Activated naive CD4-positive, alpha-beta T cell treated with anti-CD3 and anti-CD28 coated beads for 36 hours (primary cell): ENCODE measurements at places on chromosomes 3 and 15.

DNA sequence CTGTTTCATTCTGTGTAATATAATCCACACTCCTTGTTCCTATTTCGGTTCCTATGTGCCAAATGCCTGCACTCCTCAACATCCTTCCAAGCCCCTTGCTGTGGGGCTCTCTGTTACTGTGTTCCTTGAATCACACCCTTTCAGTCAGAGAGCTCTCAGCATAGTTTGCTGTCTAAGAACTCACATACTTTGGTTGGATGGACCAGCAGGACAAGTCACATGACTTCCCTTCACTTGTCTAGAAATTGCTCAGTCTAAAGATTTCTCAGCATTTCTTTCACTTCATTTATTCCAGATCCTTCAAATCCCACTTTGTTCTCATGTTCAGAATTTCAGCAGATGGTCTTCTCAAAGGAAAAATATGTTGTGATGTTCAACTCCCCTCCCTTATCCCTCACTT lies 203.5 kb upstream of the PFN2 start:
- DNase-seq = no peak

DNA sequence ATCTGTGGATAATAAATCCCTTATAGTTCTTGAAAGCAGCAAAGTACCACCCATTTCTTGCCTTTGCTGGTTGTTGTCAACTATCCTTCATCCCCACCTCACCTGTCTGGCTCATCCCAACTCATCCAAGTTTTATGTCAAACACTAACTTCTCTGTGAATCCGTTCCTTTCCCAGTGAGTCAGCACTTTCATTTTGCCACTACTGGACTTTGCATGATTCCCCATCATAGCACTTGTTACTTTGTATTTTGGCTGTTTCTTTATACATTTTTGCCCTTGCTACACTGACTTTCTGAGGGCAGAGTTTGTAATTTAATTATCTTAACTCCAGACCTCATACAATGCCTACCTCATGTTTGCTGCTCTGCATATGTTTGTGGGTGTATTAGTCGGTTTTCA lies 90.8 kb upstream of the RORA start:
- no peak for DNase-seq

DNA sequence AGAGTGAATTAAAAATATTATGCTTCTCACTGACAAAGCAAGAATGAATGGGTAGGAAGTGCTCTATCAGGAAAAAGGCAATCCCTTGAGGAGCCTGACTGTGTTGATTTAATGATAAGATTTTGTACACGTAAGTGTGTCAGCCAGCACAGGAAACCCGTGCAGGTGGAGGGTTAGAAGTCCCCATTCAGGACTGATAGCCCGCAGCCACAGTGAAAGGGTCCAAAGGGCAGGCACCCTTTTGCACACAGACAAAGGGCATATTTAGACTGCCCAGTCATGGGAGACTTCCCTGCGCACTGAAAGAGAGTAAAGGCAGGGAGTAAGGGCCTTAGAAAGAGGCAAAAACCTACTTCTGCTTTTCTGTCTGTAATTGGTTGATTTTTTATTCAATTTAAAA lies 26.4 kb upstream of the SKIL start:
- DNase-seq = no peak

- peak; percentile 13 for DNase-seq
These were observed at the start of gene NTRK3 for GRCh38 chr15:88256279-88257230. NTRK3 (minus strand) TSS chr15:88256739; CDS start chr15:88256153, 586 bp downstream.

DNA sequence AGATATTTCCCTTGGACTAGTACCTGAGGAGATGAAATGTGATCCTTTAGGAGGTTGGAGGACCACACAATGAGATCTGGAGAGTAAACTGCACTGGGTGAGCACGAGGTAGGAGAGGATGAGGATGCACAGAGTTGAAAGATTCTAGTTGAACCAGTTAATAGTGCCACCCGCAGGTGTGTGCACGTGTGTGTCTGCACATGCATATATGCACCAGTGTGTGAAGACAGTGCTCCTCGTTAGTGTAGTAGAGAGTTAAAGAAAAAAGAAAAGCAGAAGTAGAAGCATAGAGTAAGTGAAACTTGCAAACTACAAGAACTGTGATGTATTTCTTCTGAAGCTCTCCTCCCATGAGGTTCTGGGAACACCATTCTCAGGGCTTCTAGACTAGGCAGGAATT lies 8.4 kb downstream of the MED12L start:
- DNase-seq = no peak

GRCh38 chr3:134901461-134901860 lies 106.4 kb downstream of the EPHB1 start:
- DNase-seq = no peak

DNA sequence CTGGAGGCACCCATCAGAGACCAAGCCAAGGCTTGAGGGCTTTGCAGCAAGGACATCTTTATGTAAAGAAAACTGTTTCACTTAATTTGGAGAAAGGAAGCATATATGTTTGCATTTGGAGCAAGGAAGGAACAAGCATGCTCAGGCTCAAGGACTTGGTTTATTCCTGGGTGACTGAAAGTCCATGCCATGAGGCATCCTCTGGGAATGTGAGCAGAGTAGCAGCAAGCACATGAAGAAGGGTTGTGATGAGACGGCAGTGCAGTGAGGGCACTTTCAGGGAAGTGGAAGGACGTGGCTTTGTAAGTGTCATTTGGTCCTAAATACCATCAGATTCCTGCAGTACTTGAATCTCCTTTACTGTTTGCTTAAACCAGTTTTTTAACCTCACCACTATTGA lies 26.8 kb downstream of the POLG start:
- DNase-seq = no peak

GRCh38 chr15:79743032-79743431 lies 153.8 kb downstream of the MTHFS start:
- no peak for DNase-seq

GRCh38 chr15:76330080-76330680 lies 6.4 kb upstream of the ISL2 start:
- DNase-seq = no peak

DNA sequence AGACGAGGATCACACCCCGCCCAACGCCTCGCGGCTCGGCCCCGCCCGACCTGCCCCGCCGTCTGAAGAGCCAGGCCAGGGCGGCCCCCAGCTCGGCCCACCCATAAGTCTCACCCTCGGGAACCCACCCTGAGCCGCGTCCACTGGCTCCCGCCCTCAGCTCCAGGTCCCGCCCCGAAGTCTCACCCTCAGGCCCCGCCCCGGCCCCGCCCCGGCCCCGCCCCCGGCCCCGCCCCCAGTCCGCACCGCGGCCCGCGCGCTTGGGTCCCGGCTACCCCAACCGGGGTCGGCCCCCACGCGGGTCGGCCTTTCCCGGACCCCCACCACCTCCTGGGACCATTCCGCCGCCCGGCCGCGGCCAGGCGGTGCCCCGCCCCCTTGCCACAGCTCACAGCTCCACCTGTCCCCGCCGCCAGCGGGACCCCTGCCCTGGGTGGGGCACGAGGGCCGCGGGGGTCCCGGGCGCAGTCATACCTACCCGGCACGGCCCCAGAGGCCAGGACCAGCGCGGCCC lies 489 bp downstream of the CSPG5 start:
- DNase-seq = peak; percentile 27

GRCh38 chr3:160771811-160772459 lies 15.9 kb downstream of the PPM1L start:
- DNase-seq = no peak

- DNase-seq = no peak
These were observed 75.8 kb downstream of the LPP start for GRCh38 chr3:188229726-188230125.
